Activated CD4-positive, alpha-beta T cell treated with anti-CD3 and anti-CD28 coated beads, Interleukin-2, amount 50 U/mL, for 1 hour (primary cell): ENCODE measurements at places on chromosomes 7 and 10.

DNA sequence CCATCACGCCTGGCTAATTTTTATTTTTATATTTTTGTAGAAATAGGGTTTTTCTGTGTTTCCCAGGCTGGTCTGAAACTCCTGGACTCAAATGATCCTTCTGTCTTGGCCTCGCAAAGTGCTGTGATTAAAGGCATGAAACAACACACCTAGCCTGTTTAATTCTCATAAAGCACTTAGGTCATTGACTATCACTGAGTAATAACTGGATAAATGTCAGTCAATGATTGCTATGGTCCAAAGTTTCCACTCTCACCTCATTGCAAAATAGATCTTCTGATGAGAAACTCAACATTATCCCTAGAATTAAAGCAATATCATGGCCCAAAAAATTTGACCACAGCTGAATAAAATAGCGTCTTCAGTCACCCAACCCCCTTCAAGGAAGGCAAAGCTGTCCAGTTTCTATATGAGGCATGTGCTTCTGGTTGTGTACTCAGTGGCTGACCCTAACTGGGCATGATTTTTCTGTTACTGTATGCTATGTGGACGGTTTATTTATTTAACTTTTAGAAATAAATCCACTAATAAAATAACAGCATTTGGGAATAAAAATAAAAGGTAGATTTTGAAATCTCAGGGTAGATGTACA lies 86.5 kb upstream of the LRRN3 start:
- DNase-seq: no peak

- no peak for DNase-seq
Observed at GRCh38 chr10:24432478-24433416, 223.8 kb downstream of the KIAA1217 start.

DNA sequence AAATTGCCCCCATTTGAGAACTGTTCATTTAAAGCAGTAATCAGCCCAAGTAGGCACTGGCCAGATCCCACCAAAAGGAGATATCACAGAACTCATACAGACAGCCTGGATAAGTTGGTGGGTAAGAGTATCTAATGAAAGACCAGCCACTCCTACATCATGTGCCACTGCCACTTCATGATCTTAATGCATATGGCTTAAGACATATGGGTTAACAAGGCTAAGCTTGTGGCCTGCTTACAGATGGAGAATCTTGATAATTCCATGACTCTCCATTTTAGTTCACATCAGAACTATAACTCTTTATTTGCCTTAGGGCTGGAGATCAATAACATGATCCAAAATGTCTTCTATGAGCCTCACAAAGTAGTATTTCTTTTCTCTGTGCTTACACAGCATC lies 6.8 kb upstream of the IFIT1B start:
- no peak for DNase-seq

GRCh38 chr10:112970021-112970420 lies 20.0 kb downstream of the TCF7L2 start:
- no peak for DNase-seq

DNA sequence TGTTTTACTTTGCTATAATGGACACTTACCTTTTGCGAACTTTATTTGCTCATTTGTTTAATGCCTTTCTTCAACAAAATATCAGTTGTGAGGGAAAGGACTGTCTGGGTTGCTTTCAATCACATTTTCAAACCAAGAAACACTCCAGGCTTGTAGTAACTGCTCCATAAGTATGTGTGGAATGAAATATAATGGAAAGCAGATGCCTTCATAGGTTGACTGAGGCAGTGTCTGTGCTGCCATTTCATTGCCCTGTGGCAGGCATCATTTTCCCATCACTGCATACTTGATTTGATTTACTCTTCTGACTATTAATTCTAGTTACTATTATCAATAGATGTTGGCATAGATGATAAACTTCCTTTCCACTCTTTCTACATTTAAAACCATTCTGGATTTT lies 762.3 kb downstream of the CNTNAP2 start:
- DNase-seq: no peak

DNA sequence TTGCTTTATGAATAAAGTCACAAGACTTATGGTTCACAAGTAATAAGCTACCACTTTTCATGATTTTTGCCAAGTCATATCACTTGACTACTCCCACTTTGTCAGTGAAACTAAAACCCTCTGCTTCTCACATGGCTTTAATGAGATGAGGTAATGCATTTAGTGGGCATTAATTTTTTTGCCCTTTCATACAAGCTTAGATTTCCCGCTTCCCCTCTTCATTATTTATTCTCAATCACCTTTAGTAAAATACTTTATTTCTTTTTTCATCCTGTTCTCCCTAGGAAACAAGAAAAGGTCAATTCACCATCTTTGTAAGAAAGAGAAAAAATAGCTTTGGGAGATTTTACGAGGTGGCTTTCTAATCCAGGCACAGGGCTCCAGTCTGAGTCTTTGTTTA lies 109.6 kb upstream of the STARD3NL start:
- DNase-seq: no peak

GRCh38 chr10:92011560-92012214 lies 88.1 kb downstream of the BTAF1 start:
- DNase-seq: no peak

DNA sequence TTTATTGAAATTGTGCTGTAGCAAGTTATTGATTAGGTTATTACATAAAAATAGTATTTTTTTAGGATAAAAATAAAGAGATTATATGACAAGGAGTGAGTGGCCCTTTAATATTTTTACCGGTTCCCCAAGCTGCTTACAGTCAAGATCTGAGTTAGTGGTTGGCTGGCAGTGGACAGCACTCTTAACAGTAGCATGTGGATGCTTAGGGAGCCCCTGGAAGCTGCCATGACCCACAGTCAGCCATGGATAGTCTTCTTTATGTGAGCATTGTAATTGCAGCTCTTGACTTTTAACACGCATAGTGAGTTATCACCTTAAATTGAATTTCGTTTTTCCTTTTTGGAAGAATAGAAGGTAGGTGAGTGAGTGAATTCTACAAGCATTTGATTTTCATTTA lies 22.1 kb downstream of the RAB18 start:
- DNase-seq: no peak
